ENCODE measurements at places on chromosomes 1 and 21.

DNA sequence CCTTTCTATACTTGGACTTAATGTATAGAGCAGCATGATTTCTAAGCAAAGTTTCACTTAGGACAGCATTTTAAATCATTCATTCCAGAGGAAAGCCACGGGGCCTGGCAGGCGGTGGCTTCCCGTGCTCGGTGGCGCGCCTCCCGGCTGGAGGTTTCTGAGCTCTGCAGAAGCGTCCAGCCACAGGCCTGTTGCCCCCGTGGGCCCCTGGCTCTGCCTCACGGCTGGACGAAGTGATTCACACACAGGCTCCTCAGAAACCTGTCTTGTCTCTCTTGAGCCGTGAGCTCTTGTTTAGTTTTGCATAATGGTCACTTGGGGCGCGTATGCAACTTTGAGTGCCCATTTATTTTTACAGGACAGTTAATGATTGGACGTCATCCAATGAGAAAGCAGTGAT is 22.1 kb upstream of the DIP2A start:
- no peak overlapping the region for H3K4me3 ChIP-seq
- no peak overlapping the region for H3K27ac ChIP-seq
- H3K4me1 ChIP-seq = no peaks in the 10 kb centered on the region

GRCh38 chr1:10456048-10456447 is 6.2 kb downstream of the CORT start:
- no peak overlapping the region for H3K4me3 ChIP-seq
- DNase-seq = no peak
- H3K4me1 ChIP-seq = no peaks in the 10 kb centered on the region
- peaks cover 2% of the 10 kb centered on the region for H3K36me3 ChIP-seq
- H3K27ac ChIP-seq = no peak overlapping the region

GRCh38 chr1:243938208-243938607 is 88.2 kb upstream of the AKT3 start:
- no peaks in the 10 kb centered on the region for H3K27me3 ChIP-seq
- DNase-seq = no peak
- H3K27ac ChIP-seq = no peak overlapping the region
- no peaks in the 10 kb centered on the region for H3K36me3 ChIP-seq

DNA sequence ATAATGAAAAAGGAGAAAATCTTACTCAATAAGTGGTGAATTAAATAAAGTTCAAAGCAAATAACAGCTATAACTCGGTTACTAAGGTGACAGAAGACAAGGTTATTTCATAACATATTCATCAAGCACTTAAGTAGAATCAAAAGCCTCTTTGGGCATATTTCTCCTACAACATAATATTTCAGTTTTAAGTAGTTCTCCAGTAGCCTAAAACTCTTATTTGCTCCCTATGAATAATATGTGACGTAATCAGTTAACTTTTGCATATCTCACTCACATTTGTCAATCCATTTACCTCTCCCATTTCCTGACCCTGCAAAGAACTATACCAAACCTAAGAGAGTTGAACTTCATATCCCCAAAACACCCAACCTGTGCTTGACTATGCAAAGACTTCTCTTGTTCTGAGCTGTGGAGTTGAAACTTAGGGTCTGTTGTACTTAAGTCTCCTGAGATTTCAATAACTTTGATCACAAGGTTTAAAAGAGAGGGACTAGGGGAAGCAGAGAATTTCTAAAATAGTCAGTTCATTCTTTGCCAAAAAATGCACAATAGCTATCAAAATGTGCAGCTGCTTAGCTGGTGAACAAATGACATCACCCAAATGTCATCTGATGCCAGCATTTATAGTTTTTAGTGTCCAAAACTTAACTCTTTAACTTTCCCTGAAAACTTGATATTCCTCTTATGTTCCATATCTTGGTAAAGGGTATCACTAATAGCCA is 37.2 kb downstream of the TTLL7 start:
- H3K27me3 ChIP-seq = no peaks in the 10 kb centered on the region
- no peak overlapping the region for H3K27ac ChIP-seq
- H3K4me1 ChIP-seq = no peaks in the 10 kb centered on the region

DNA sequence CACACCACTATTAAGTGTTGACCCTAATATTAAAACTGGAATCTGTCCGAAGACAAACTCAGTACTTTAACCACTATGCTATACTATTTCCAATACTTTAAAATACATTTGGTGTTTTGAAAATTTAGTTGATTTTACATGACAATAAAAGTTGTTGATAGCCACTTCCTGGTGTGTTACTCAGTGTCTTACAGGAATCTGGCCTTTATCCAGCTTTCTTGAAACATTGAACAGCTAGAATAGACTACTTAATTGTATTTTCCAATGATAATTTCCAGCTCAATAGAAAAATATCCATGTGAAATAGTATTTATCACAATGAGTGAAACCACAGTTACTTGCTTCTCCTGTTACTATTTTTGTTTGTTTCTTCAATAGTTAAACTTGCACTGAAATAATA is 369.6 kb upstream of the ADGRL4 start:
- DNase-seq = no peak
- no peaks in the 10 kb centered on the region for H3K27me3 ChIP-seq
- H3K27ac ChIP-seq = no peak overlapping the region
- H3K36me3 ChIP-seq = no peaks in the 10 kb centered on the region

DNA sequence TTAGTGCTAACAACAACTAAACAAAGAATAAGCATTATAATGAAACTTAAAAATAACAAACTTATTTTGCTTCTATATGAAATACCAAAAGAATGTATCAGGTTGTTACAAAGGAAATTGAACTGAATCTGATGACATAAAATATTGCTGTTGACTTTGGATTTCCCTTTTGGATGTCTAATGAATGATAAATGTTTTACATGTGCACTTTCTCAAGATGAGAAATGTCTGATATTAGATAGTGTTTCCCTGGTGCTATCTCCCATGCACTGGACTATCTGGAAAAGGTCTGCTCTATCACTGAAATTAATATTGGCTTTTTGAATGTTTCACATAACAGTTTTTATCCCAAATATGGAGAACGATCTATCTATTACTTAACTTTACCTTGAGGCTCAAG is 179.9 kb downstream of the HMCN1 start:
- H3K4me3 ChIP-seq = no peak overlapping the region
- H3K36me3 ChIP-seq = no peaks in the 10 kb centered on the region
- H3K27ac ChIP-seq = no peak overlapping the region
- peaks cover 5% of the 10 kb centered on the region for H3K4me1 ChIP-seq

- H3K36me3 ChIP-seq = no peaks in the 10 kb centered on the region
- no peak overlapping the region for H3K27ac ChIP-seq
- peak overlapping the region; percentile 77 for H3K4me3 ChIP-seq
- no peak for DNase-seq
Measured at GRCh38 chr21:41506611-41507520, 1.1 kb downstream of the TMPRSS2 start.

- peak overlapping the region; percentile 26 for H3K4me3 ChIP-seq
- peaks cover 4% of the 10 kb centered on the region for H3K4me1 ChIP-seq
- no peak for DNase-seq
- H3K36me3 ChIP-seq = no peaks in the 10 kb centered on the region
- H3K27ac ChIP-seq = no peak overlapping the region
Measured at GRCh38 chr1:38045401-38046332, 926 bp downstream of the POU3F1 start.

DNA sequence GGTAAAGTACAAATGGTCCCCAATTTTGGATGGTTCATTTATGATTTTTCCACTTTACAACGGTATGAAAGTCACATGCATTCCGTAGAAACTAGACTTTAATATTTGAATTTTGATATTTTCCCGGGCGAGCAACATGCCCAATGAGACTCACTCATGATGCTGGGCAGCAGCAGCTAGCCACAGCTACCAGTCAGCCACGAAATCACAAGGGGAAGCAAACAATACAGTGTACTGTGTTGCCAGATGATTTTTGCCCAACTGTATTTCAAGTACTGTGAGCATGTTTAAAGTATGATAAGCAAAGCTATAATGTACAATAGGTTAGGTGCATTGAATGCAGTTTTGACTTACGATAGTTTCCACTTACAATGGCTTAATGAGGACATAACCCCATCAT is 266.8 kb downstream of the VAV3 start:
- no peaks in the 10 kb centered on the region for H3K4me1 ChIP-seq
- H3K27ac ChIP-seq = no peak overlapping the region
- no peaks in the 10 kb centered on the region for H3K27me3 ChIP-seq
- no peak overlapping the region for H3K4me3 ChIP-seq
- no peaks in the 10 kb centered on the region for H3K36me3 ChIP-seq

GRCh38 chr1:77036560-77036959 is 169.3 kb downstream of the ST6GALNAC5 start:
- no peaks in the 10 kb centered on the region for H3K27me3 ChIP-seq
- DNase-seq = no peak
- H3K4me1 ChIP-seq = no peaks in the 10 kb centered on the region
- no peak overlapping the region for H3K27ac ChIP-seq

- no peaks in the 10 kb centered on the region for H3K4me1 ChIP-seq
- no peaks in the 10 kb centered on the region for H3K27me3 ChIP-seq
- no peak overlapping the region for H3K4me3 ChIP-seq
- DNase-seq = no peak
Measured at GRCh38 chr21:38072489-38072888, 156.2 kb upstream of the KCNJ6 start.

DNA sequence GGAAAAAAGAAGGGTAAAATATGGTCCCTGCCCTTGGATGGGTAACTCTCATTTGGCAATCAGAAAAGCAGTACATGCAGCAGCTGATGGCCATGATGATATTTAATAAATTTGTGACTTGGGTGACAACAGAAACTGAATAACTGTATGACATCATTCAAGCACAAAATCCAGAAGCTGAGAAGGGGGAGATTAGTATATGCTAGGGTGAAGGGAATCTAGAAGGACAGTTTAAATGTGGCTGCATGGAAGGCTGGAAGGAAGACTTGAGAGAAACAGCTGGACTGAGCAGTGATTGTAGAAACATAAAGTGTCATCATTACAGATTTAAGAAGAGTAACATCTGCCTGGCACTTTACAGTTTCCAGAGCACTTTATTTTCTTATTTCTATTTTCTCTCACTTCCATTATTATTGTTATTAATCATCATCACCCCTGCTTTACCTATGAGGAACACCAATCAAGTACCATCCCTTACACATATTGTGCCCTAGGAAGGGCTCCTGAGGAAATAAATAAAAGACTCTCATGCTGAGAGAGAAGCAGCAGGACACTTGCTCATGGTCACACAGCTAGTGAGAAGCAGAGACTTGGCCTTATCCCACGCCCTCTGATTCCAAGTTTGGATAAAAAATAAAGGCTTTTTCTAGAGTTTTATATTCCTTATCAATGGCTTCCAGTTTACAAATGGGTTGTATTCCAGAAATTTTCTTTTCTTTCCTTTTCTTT is 207.2 kb downstream of the PBX1 start:
- no peak overlapping the region for H3K4me3 ChIP-seq
- H3K36me3 ChIP-seq = no peaks in the 10 kb centered on the region
- H3K4me1 ChIP-seq = peaks cover under 1% of the 10 kb centered on the region
- no peak for DNase-seq

GRCh38 chr1:33826311-33826710 is 37.6 kb upstream of the HMGB4 start:
- no peak overlapping the region for H3K27ac ChIP-seq
- H3K4me1 ChIP-seq = no peaks in the 10 kb centered on the region
- H3K36me3 ChIP-seq = no peaks in the 10 kb centered on the region
- H3K4me3 ChIP-seq = no peak overlapping the region

- no peaks in the 10 kb centered on the region for H3K27me3 ChIP-seq
- no peak overlapping the region for H3K4me3 ChIP-seq
- peaks cover 6% of the 10 kb centered on the region for H3K36me3 ChIP-seq
- no peak overlapping the region for H3K27ac ChIP-seq
- DNase-seq = no peak
Measured at GRCh38 chr1:100076319-100076718, 56.4 kb downstream of the SASS6 start.

GRCh38 chr1:16055613-16056520 is 12.3 kb downstream of the CLCNKB start:
- H3K4me1 ChIP-seq = peaks cover 3% of the 10 kb centered on the region
- no peak overlapping the region for H3K27ac ChIP-seq
- no peaks in the 10 kb centered on the region for H3K27me3 ChIP-seq
- no peaks in the 10 kb centered on the region for H3K36me3 ChIP-seq
- DNase-seq = peak; percentile 90

- no peaks in the 10 kb centered on the region for H3K27me3 ChIP-seq
- H3K4me1 ChIP-seq = no peaks in the 10 kb centered on the region
- no peak overlapping the region for H3K4me3 ChIP-seq
- H3K27ac ChIP-seq = no peak overlapping the region
- H3K36me3 ChIP-seq = no peaks in the 10 kb centered on the region
- no peak for DNase-seq
Measured at GRCh38 chr1:99490031-99490430, 155.9 kb upstream of the PALMD start.

DNA sequence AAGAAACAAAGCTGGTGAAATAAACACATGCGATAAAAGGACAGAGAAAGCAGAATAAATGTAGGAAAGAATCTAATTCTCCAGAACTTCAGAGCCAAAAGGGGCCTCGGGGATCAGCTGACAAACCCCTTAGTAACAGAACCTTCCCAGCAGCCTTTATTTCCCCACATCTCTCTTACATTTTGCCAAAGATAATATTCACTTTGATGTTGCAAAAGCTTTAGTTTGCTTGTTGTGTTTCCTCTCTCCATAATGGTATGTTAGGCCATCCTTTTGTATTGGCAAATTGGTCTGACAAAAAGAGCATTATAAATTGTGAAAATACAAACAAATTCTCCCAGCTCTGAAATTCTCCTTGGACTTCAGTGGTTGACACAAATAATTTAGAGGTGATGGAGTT is 54.9 kb downstream of the OPTC start:
- no peak overlapping the region for H3K27ac ChIP-seq
- H3K27me3 ChIP-seq = no peaks in the 10 kb centered on the region
- H3K4me3 ChIP-seq = no peak overlapping the region
- no peak for DNase-seq
- H3K36me3 ChIP-seq = no peaks in the 10 kb centered on the region

GRCh38 chr1:168775366-168775765 is 46.4 kb upstream of the DPT start:
- H3K36me3 ChIP-seq = no peaks in the 10 kb centered on the region
- no peaks in the 10 kb centered on the region for H3K27me3 ChIP-seq
- no peak overlapping the region for H3K27ac ChIP-seq
- DNase-seq = no peak
- no peaks in the 10 kb centered on the region for H3K4me1 ChIP-seq
- H3K4me3 ChIP-seq = no peak overlapping the region

- no peak for DNase-seq
- no peaks in the 10 kb centered on the region for H3K36me3 ChIP-seq
- no peak overlapping the region for H3K27ac ChIP-seq
- no peaks in the 10 kb centered on the region for H3K4me1 ChIP-seq
Measured at GRCh38 chr1:116721039-116721405, 33.2 kb upstream of the CD2 start.

GRCh38 chr1:72170246-72170645 is 112.1 kb downstream of the NEGR1 start:
- no peak for DNase-seq
- H3K36me3 ChIP-seq = no peaks in the 10 kb centered on the region
- H3K4me3 ChIP-seq = no peak overlapping the region
- H3K27ac ChIP-seq = no peak overlapping the region

- H3K4me3 ChIP-seq = no peak overlapping the region
- no peaks in the 10 kb centered on the region for H3K4me1 ChIP-seq
- H3K36me3 ChIP-seq = no peaks in the 10 kb centered on the region
- no peaks in the 10 kb centered on the region for H3K27me3 ChIP-seq
- H3K27ac ChIP-seq = no peak overlapping the region
Measured at GRCh38 chr1:156836041-156836654, 19.5 kb upstream of the SH2D2A start.

All from iPS DF 6.9 (cell line).